ENCODE measurements at places on chromosomes 5 and 9.

- DNase-seq, result no peak
Measured at GRCh38 chr5:124661317-124662141, 84.9 kb downstream of the ZNF608 start.

DNA sequence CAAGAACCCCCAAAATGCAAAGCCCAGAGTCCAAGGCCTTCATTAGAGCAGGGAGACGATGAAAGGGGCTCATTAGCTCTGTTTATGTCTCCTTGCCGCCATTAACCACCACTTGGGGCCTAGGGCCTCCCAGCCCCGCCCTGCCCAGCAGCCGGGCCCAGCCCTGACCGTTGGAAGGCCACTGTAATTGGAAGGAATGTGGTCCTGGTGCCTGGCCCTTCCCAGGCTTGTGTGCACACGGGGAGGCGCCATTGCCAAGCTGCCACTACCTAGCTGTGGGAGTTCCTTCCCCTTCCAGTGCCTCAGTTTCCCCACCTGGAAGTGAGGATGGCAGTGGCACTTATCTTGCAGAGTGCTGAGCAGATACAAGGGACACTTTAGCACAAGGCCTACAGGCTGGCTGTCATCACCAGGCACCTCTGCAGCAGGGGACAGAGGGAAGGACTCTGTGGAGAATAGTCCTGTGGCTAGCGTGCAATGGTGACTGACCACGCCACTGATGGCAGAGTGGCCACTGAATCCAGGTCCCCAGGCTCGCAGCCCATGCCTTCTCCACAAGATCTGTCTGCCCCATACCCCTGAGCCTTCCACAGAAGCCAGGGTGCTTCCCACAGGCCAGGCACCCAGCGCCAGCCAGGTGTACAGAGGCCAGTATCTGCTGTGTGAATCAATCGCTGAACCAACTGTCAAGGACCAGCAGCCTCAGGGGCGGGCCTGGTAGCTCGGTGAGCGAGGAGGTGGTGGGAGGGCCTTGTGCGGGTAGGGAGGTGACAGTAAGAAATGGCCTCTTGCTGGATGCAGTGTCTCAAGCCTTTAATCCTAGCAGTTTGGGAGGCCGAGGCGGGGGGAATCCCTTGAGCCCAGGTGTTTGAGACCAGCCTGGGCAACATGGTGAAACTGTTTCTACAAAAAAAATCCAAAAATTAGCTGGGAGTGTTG is 20.8 kb downstream of the GBGT1 start:
- no peak for DNase-seq

- DNase-seq, result no peak
Measured at GRCh38 chr9:108816037-108816436, 39.7 kb downstream of the ACTL7B start.

- DNase-seq, result peak; percentile 28
Measured at GRCh38 chr9:81522716-81523551, 166.4 kb downstream of the TLE1 start.

DNA sequence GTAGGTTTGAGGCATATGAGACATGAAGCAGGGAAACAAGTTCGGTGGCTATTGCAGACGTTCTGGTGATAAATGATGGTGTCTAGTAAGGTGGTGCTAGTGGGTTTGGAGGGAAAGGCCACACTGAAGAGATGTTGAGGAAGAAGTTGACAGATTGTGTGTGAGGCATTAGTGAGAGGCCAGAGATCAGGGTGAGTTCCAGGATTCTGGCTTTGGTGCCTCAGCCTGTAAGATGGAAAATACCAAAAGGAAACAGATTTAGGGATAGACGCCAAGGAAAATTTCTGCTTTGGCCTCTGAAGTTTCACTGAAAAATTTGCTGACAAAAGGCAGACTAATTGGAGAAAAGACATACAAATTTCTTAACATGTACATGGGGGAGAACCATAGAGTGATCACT is 6.4 kb upstream of the PAIP1 start:
- no peak for DNase-seq

All from amniotic stem cell (primary cell).